ENCODE measurements at places on chromosomes 12 and 14. TPM values are rescaled to one million over a fixed set of nuclear protein-coding genes. Genes with fewer than 3 reads are reported as not detected.

- no peak for DNase-seq
- no peaks in the 10 kb centered on the region for H3K27me3 ChIP-seq
- no peak overlapping the region for H3K27ac ChIP-seq
- H3K4me1 ChIP-seq: peaks cover 9% of the 10 kb centered on the region
- H3K4me3 ChIP-seq: no peak overlapping the region
Measured at GRCh38 chr14:67392123-67392522, 19.8 kb downstream of the PLEK2 start.

DNA sequence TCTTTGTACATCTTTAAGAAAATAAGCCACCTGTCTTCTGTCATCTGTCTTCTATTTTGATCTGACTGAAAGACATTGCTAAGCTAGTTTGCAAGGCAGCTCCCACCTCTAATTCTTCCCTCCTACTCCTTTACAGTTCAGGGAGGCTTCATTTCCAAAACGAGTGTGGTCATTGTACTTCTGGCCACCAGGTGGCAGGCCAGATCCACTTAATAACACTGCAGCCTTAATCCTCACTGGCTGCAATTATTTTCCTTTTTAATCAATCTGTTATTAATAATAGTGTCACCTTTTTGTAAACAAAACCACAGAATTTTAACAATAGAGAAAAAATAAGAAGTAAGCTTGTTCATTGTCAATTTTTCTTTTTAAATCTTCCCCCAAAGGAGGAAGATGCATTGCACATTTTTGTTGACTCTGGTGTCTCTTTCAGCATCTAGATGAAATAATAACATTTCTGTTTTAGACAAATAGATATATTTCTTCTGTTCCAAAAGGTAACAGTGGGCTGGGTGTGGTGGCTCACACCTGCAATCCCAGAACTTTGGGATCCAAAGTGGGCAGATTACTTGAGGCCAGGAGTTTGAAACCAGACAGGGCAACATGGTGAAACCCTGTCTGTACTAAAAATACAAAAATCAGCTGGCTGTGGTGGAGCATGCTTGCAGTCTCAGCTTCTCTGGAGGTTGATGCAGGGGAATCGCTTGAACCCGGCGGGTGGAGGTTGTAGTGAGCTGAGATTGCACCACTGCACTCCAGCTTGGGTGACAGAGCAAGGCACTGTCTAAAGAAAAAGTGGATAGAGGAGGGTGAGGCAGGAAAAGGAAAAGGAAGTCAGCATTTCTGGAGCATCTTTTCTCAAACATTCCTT is 23.3 kb downstream of the GABARAPL1 start:
- H3K27me3 ChIP-seq: no peaks in the 10 kb centered on the region
- H3K4me1 ChIP-seq: no peaks in the 10 kb centered on the region
- H3K4me3 ChIP-seq: no peak overlapping the region
- no peak overlapping the region for H3K27ac ChIP-seq
- DNase-seq: peak; percentile 43
- H3K36me3 ChIP-seq: peaks cover 4% of the 10 kb centered on the region

The SERPINA1 gene
- total RNA-seq: 3.1 TPM

The PLBD1 gene
- not detected for total RNA-seq

The PLCZ1 gene
- not detected for total RNA-seq

DNA sequence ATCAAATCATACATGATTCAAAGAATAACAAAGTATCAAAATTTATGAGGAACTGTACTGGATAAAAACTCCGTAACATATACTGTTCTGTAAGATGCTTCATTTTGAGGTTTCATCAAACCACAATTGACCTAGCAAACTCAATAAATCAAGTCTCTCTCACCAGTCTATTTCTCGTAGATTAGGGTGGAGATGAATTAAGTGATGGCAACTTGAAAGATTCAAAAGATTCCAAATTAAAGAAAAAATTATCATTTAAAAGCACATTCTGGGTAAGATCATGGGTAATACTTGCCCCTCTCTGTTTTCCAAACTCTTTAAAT is 74.4 kb downstream of the PAPLN start:
- H3K27me3 ChIP-seq: no peaks in the 10 kb centered on the region
- peaks cover 7% of the 10 kb centered on the region for H3K4me1 ChIP-seq
- no peak overlapping the region for H3K4me3 ChIP-seq
- no peak for DNase-seq
- peaks cover 2% of the 10 kb centered on the region for H3K36me3 ChIP-seq
- H3K27ac ChIP-seq: no peak overlapping the region

DNA sequence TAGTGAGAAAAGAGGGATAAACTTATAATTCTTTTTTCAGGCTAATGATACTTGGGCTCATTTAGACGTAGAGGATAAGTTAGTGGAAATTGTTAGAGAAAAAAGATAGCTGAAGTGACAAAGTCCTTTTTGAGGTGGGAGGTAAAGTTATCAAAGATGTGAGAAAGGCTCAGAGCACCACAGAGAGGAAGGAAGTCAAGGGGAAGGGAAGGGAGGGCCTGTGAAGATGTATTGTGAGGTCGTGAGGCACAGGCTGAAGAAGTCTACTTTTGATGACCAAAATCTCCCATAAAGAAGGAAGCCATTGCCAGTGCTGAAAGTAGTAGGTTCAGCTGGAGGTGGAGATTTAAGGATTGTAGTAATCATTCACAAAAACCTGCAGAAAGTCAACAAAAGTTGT is 19.4 kb upstream of the PTGDR start:
- H3K27me3 ChIP-seq: no peaks in the 10 kb centered on the region
- no peaks in the 10 kb centered on the region for H3K36me3 ChIP-seq
- peaks cover 17% of the 10 kb centered on the region for H3K4me1 ChIP-seq
- no peak for DNase-seq
- no peak overlapping the region for H3K4me3 ChIP-seq

- H3K36me3 ChIP-seq: no peaks in the 10 kb centered on the region
- no peak overlapping the region for H3K4me3 ChIP-seq
- H3K27me3 ChIP-seq: peaks cover 28% of the 10 kb centered on the region
- H3K27ac ChIP-seq: no peak overlapping the region
- no peaks in the 10 kb centered on the region for H3K4me1 ChIP-seq
Measured at GRCh38 chr12:8471090-8471489, 15.3 kb downstream of the CLEC6A start.

GRCh38 chr14:69672356-69672755 is 61.0 kb downstream of the SUSD6 start:
- peak overlapping the region; percentile 72 for H3K27ac ChIP-seq
- H3K36me3 ChIP-seq: peaks cover 33% of the 10 kb centered on the region
- H3K4me1 ChIP-seq: peaks cover 98% of the 10 kb centered on the region

- H3K4me3 ChIP-seq: peak overlapping the region; percentile 35
- peak; percentile 21 for DNase-seq
- peaks cover 14% of the 10 kb centered on the region for H3K27me3 ChIP-seq
- H3K4me1 ChIP-seq: peaks cover 4% of the 10 kb centered on the region
- no peaks in the 10 kb centered on the region for H3K36me3 ChIP-seq
Measured at GRCh38 chr14:76267322-76268046, 108.5 kb upstream of the ESRRB start.

DNA sequence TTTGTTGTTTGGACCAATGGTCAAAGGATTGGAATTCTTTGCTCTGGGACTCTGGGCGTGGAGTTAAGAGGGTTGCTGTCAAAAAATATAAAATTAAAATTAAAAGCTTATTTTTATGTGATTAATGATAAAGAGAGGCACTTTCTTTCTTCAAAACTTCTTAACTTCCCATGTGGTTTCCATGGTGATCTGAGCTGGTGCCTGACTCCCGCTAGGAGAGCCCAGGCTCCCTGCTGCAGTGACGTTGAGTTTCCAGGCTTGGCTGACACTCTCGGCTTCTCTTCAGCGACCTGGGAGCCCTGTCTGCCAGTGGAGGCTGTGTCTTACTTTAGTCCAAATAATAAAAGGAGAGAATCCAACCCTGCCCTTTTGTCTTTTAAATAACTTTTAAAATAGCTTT is 84.4 kb downstream of the GALC start:
- no peak overlapping the region for H3K27ac ChIP-seq
- no peaks in the 10 kb centered on the region for H3K4me1 ChIP-seq
- peaks cover under 1% of the 10 kb centered on the region for H3K27me3 ChIP-seq
- H3K36me3 ChIP-seq: no peaks in the 10 kb centered on the region
- H3K4me3 ChIP-seq: no peak overlapping the region

DNA sequence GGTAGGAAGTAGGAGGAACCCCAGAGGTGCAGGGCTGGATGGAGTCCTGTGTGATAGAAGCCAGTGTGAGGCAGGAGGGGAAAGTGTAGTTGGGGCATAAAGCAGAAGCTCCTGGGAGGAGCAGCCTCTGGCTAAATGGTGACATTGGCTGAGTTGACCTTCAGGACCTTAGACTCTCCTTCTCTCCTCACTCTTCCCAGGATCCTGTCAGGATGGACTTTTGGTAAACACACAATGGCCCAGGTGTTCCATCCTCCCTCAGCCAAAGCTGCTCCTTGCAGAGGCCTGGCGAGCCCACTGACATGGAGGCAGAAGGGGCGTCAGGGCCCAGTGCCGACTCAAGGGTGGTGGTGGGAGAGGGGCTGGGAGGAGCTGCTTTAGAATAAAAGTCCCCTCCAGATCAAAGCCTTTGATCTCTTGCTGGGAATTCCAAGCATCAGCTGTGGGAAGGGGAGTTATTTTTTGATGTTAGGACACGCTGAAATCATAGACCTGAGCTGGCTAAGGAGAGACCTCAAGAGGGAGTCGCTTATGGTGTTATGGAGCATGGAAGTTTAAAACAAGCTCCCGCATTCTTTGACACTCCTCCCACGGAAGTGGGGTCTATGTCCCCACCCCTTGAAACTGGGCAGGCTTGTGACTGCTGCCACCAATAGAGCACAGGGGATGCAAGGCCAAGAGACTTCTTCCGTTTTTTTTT is 44.1 kb downstream of the SMIM41 start:
- DNase-seq: no peak
- H3K4me1 ChIP-seq: peaks cover 4% of the 10 kb centered on the region
- H3K36me3 ChIP-seq: no peaks in the 10 kb centered on the region
- no peak overlapping the region for H3K27ac ChIP-seq
- peaks cover 17% of the 10 kb centered on the region for H3K27me3 ChIP-seq

The AMN gene
- total RNA-seq: 0.33 TPM

- H3K27ac ChIP-seq: peak overlapping the region; percentile 94
- peaks cover 8% of the 10 kb centered on the region for H3K36me3 ChIP-seq
- peaks cover 41% of the 10 kb centered on the region for H3K4me1 ChIP-seq
Measured at GRCh38 chr12:104457746-104458693, 1.3 kb downstream of the CHST11 start.

GRCh38 chr14:94638961-94639817 is 27.0 kb downstream of the SERPINA3 start:
- no peaks in the 10 kb centered on the region for H3K36me3 ChIP-seq
- no peak overlapping the region for H3K27ac ChIP-seq
- H3K27me3 ChIP-seq: peaks cover 3% of the 10 kb centered on the region
- no peak overlapping the region for H3K4me3 ChIP-seq
- no peaks in the 10 kb centered on the region for H3K4me1 ChIP-seq

The CHGA gene
- not detected for total RNA-seq

GRCh38 chr12:126432780-126433179 is 1367.5 kb downstream of the AACS start:
- no peak for DNase-seq
- no peaks in the 10 kb centered on the region for H3K4me1 ChIP-seq
- H3K4me3 ChIP-seq: no peak overlapping the region
- H3K27ac ChIP-seq: no peak overlapping the region

DNA sequence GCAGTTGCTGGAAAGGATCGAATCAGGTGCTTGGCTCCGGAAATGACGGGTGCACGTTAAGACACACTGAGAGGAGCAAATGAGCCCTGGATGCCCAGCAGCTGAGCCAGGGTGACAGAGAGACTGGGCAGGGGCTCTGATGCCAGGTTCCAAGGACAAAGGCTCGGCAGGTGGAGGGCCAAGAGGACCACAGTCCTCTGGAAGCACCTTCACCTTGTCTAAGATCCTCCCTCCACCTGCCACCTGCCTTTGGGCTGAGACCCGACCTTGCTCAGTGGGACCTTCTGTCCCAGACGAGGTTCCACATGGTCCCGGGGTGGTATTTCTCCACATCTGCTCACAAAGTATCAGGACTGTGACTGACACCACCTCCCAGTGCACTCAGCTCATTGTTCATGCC is 1.0 kb downstream of the ANO2 start:
- peaks cover 57% of the 10 kb centered on the region for H3K27me3 ChIP-seq
- no peak overlapping the region for H3K27ac ChIP-seq
- peaks cover 2% of the 10 kb centered on the region for H3K4me1 ChIP-seq
- H3K36me3 ChIP-seq: no peaks in the 10 kb centered on the region

GRCh38 chr12:42804928-42805327 is 215.4 kb upstream of the PRICKLE1 start:
- H3K36me3 ChIP-seq: no peaks in the 10 kb centered on the region
- H3K4me3 ChIP-seq: no peak overlapping the region
- no peaks in the 10 kb centered on the region for H3K27me3 ChIP-seq
- no peak overlapping the region for H3K27ac ChIP-seq

- H3K27me3 ChIP-seq: no peaks in the 10 kb centered on the region
- H3K36me3 ChIP-seq: no peaks in the 10 kb centered on the region
- H3K27ac ChIP-seq: no peak overlapping the region
- no peak overlapping the region for H3K4me3 ChIP-seq
Measured at GRCh38 chr12:97886511-97887176, 424.0 kb downstream of the RMST start.

DNA sequence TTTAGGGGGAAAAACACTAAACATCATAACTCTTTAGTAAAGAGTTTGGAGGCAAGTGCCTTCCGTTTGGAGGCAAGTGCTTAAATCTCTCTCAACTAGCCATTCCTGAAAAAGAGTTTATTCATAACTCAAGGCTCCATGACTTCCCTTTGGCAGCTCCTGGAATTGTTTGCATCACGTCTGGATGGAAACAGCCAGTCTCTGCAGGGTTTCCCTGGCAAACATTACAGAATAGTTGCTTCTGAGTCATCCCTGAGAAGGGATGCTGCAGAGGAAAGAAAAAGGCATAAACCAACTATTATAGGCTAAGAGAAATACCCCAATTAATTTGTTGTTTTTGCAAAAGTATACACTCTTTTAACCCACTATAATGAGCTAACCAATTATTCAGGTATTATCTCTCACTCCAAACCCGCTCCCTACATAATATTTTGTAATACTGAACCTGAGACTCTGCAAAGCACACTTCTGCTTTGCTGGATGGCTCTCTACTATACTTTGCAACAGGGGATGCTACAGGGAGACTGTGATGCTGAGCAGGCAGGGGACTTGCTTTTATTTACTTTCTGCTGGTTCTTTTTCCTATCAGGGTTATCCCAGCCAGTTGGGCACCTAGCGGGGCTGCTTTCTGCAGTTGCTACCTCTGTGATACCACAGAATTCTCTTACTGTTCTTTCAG is 497.7 kb downstream of the FUT8 start:
- no peak for DNase-seq
- H3K4me3 ChIP-seq: no peak overlapping the region
- H3K4me1 ChIP-seq: peaks cover 24% of the 10 kb centered on the region
- H3K27ac ChIP-seq: no peak overlapping the region
- no peaks in the 10 kb centered on the region for H3K27me3 ChIP-seq

GRCh38 chr14:23301969-23302289 is 730 bp downstream of the PPP1R3E start:
- peaks cover 12% of the 10 kb centered on the region for H3K4me1 ChIP-seq
- H3K27me3 ChIP-seq: peaks cover 13% of the 10 kb centered on the region
- no peak for DNase-seq
- H3K4me3 ChIP-seq: peak overlapping the region; percentile 90

- H3K4me1 ChIP-seq: no peaks in the 10 kb centered on the region
- H3K27ac ChIP-seq: no peak overlapping the region
- no peak overlapping the region for H3K4me3 ChIP-seq
- H3K27me3 ChIP-seq: no peaks in the 10 kb centered on the region
Measured at GRCh38 chr12:73678335-73678734, 859.3 kb upstream of the ATXN7L3B start.

The E2F7 gene
- total RNA-seq: 9.9 TPM

The HOXC12 gene
- not detected for total RNA-seq

The TTC8 gene
- total RNA-seq: 1.9 TPM

- no peak overlapping the region for H3K4me3 ChIP-seq
- no peaks in the 10 kb centered on the region for H3K27me3 ChIP-seq
- H3K4me1 ChIP-seq: peaks cover 76% of the 10 kb centered on the region
- H3K27ac ChIP-seq: peak overlapping the region; percentile 56
Measured at GRCh38 chr14:89507521-89507920, 90.5 kb upstream of the FOXN3 start.

The LRP1-AS gene
- not detected for total RNA-seq

The DCN gene
- total RNA-seq: not detected

GRCh38 chr14:90583427-90583826 is 186.6 kb downstream of the CALM1 start:
- H3K36me3 ChIP-seq: no peaks in the 10 kb centered on the region
- H3K4me1 ChIP-seq: no peaks in the 10 kb centered on the region
- H3K4me3 ChIP-seq: no peak overlapping the region
